ENCODE measurements at places on chromosomes 3 and 15.

DNA sequence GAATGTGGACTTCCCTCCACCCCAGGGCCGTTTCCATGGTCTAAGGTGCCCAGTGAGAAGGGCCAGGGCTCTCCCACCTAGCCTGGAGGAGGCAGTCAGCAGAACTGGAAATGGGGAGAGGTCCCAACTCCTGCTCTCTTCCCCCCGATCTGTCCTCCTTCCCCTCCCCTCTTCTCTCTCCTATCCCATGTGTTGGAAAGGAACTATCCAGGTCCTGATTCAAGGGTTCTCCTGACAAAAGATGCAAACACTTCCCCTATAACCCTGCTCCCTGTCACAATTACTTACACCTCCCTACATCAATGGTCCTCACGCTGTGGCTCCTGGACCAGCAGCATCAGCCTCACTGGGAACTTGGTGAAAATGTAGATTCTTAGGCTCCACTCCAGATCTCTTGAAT, 6.0 kb downstream of the CIB2 start:
- DNase-seq, result no peak

GRCh38 chr15:83602021-83602420, 51.9 kb upstream of the ADAMTSL3 start:
- DNase-seq, result no peak

DNA sequence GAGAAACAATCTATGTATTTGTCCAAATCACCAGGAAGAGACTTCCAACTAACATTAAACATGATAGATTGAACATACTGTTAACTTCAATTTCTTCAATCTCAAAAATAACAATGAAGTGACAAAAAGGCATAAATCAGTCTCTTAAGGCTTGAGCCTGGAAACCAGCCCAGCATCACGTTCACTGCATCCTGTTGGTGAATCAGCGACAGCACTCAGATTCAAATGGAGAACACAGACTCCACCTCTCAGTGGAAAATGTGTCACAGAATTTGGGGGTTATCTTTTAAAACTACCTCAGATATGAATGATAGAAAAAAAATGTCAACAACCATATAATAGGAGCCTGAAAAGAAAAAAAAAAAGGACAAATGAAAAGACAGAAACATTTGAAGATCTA, 212.0 kb downstream of the MINAR1 start:
- no peak for DNase-seq

DNA sequence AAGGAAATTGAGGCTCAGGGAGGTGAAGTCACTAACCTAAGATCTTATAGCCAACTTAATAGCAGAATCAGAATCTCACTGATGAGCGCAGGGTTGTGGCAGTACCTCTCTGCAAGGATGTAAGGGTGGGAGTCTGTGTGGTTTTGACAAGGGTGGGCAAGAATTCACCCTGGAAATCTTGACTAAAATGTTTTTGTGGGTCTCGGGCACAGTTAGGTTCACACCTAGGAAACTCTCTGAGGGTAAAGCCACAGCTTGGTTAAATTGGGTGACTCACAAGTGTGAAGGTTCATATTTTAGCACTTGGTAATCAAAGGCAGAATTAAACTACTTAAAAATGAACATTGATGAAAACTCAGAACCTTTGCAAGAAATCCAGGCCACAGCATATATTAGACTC, 178.2 kb upstream of the EOMES start:
- no peak for DNase-seq

DNA sequence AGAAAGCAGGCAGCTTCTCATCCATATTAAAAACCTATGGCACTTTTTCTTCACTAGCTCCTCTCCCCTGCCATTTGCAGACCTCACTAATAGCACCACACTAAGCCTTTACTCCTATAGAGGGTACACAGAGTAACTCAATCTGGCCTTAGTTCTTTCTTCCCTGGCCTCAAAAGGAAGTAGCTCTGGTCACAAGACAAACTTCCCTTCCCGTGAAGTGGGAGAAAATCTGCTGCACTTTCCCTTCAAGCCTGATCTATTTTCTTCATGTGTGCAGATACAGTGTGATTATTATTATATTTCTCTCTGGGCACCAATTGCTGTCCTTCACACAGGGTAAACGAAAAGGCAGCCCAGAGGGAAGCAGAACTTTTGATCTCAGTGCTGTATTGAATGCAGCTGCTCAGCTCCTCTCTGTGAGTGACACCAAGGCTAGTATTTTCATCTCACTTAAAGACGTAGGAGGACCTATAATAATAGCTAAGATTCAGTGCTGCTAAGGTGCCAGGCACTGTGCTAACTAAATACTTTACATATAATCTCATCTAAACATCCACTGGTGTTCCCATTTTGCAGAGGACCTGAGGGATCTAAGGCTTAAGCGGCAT, 61.9 kb upstream of the RASGRP1 start:
- no peak for DNase-seq

- no peak for DNase-seq
Measured at GRCh38 chr15:51186891-51187290, 92.2 kb upstream of the TNFAIP8L3 start.

DNA sequence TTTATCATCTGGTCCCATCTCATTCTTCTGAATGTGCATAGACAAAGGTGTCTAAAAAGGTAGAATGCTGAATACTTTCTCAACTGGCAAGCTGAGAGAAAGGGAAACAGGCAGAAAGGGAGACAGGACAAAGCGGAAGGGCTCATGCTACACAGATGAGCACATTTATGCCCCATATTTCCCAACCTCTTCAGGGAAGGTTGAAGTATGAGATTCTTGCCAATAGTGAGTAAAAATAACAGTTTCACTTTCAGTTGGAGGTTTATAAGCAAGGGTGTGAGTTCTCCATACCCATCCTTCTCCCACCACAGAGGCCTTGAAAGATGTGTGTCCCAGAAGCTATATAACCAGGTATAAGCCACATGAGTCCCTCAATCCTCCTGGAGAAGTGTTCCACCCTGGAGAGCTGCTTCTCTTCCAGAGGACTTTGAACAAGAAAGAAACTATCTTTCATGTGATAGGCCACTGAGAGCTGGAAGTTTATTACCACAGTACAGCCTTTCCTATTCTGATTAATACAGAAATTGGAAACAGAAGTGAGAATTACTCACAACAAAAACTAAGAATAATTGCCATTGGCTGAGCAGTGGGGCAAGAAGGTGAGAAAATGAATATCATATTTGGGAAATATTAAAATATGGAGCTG, 709.4 kb upstream of the NR2F2 start:
- DNase-seq, result no peak

DNA sequence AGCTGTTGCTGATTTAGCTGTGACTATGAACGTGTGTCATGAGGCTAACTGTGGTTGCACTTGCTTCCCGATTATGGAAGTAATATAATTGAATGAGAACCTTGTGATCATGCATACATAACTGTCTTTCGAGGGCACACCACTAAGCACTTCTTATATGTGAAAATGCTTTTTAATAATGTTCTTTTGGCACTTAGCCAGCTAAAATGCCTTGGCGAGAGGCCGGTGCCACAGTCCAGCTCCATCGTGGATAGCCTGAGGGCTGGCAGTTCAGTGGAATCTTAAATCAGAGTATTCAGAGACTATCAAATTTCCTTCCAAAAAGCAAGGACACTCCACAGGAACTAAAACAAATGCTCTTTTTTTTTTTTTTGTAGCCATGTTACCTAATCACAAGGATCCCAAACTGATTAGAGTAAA, 161.6 kb upstream of the FRMD4B start:
- no peak for DNase-seq

- DNase-seq, result no peak
Measured at GRCh38 chr3:24472358-24472757, 22.3 kb downstream of the THRB start.

DNA sequence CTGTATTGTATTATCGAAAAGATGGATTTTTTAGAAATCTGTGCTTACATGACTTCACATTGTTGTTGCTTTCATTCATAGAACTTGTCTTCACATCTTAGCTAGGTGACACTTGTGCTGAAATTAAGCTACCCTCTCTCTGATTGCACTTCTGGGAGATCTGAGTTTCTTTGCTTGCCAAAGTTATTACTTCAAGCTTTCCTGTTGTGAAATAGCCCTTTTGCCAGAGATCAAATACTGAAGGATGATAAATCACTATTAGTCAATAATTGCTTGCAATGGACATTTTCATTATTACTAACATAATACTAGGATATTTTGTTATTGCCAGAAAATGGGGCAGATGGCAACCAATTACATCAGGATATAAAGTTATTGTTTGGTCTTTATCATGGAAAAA, 34.7 kb downstream of the PIK3CA start:
- no peak for DNase-seq

DNA sequence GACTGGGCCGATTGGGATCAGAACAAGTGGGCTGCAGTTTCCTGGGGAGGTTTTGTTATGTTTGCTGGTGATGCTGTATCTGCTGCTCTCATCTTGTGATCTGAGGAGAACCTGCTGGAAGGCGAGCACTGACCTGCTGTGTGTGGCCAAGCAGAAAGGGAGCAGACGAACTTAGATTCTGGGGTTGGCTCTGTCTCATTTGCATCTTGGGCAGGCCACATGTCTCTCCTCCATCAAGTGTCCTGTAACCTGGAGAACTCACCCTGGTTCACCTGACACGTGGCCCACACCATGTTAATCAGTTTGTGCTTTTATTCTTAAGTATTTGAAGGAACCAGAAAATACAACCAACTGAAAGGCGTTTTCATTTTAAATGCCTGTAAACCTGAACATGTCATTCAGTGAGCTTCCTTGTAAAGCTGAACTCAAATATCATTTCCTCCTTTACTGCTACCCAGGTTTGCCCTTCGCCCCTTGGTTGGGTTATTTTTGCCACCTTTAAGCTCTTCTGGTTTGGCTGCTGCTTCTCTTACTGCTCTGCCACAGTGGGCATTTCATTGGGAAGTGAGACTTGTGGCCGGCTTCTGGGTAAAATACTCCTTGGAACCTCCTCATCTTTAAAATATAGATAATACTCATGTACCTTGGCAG, 33.5 kb upstream of the TRAK1 start:
- DNase-seq, result no peak

DNA sequence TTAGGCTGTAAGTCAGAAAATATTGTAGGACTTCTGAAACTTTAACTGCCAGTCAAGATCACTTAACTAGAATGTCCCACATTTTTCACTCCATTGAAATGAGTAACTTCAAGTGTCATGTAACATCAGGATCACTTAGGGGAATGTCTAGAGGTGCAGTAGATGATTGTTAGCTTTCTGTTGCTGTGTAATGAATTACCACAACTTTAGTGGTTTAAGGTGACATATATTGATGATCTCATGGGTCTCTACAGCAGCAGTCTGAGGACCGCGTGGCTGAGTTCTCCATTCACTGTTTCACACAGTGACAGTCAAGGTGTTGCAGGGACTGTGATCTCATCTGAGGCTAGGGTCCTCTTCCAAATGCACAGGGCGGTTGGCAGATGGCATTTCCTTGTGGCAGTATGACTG, 82.7 kb downstream of the SLC25A26 start:
- DNase-seq, result no peak

DNA sequence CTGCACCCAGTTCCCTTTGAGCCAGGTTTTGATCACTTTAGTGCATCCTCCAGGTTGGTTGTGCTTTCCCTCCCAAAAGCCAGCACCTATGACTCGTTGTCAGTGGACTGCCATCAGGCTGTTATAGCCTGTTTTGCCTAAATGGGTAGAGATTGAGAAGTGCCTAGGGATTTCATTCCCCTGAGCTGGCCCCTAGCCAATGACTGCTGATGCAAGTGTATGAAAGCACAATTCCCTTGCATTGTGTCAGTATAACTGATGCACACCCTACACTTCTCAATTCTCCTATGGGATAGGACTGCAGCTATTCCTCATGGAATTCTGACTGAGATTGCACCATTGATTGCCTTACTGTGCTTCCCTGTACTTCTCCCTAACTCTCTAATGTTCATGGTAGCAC, 102.1 kb upstream of the ARPP21 start:
- no peak for DNase-seq

GRCh38 chr3:124097362-124098131, 105.6 kb upstream of the ROPN1 start:
- no peak for DNase-seq

GRCh38 chr3:69746119-69746518, 6.9 kb downstream of the MITF start:
- no peak for DNase-seq

DNA sequence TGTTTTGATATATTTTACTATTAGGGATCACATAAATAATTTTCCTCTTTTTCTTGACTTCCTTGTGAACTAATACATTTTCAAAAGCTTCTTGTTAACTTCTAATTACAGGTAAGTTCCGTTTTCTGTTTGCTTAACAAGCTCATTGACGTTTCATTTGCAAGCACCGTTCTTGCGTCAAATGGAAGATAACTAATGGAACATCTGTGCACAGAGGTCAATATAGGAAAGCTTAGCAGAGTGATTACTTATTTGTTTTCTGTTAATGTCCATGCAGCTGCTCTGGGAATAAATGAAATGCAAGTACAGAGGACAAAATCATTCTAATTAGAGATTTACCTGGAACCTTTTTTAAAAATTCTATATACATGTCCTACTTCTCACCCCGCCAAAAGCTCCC, 115.5 kb upstream of the C2CD4B start:
- no peak for DNase-seq

GRCh38 chr3:14306142-14306541, 96.3 kb upstream of the SLC6A6 start:
- DNase-seq, result no peak

DNA sequence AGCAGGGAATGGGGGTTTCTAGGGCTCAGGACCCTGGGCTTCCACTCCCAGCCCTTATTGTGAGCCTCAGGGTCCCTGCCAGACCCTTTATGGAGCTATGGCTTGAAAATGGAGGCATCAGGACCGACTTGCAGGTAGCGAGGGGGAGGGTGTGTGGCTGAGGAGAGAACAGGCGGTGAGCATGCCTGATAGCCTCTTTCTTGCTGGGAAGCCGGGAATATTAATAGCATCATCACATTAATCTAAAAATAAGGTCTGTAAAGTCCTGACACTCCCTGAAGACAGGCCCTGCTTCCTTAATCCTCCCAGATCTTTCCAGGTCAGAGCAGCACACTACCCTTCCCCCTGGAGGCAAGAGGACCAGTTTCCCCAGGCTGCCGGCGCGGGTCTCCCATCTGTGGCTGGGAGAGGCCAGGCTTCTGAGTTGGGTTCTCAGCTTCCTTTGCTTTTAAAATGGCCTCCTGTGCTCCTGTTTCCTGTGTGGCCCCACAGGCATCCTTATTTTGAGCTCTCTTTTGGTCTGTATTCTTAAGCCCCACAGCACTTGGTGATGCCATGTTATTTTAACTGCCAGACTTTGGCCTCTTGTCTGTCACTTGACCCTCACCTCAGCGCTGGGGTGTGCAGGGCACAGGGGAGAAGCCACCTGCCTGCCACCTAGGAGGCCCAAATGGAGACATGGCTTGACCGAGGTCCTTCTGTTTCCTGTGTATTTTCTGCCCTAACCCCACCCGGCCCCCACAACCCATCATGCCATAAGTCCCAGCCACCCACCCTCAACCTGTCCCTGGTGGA, 185.0 kb upstream of the TOPAZ1 start:
- no peak for DNase-seq
